SK-N-DZ (cell line): ENCODE measurements at places on chromosomes 7 and 10.

GRCh38 chr10:124743191-124744101 is 732 bp downstream of the FAM53B start:
- DNase-seq = peak; percentile 24

DNA sequence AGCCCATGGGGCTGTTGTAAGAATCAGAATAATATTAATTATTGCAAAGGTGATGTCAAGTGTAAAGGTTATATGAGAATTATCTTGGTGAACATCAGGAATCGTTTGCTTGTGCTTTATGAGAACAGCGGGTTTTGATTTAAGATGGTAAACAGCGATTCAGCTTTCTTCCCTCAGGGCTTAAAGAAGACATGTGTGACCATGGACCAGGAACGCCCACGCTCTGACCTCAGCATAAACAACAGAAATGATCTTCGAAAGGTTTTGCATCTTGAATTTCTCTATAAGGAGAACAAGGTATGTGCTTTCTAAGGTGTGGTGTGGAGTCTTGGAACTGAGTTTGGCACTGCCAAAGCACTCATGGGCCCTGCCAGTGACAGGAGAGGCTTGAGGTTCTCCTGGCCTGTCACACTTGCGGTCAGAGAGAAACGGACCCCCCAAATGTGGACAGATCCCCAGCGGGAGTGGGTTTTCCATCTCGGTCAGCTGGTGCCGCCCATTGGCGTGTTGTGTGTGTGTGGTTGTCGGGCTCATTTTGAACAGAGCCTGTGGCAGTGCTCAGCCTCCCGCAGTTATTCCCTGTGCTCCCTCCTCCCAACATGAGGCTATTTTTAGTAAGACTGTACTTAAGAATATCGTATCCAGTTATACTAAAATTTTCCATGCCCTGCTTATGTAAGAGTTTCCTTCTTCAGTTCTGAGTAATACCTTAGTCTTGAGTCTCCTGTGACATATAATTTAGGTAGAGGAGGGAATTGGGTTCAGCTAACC is 7.2 kb downstream of the MINDY4 start:
- no peak for DNase-seq

GRCh38 chr10:69004821-69005220 is 16.2 kb downstream of the KIFBP start:
- no peak for DNase-seq

GRCh38 chr10:100978121-100978900 is 9.0 kb downstream of the MRPL43 start:
- no peak for DNase-seq

- DNase-seq = no peak
These were observed 22.8 kb downstream of the SPOCK2 start for GRCh38 chr10:72065439-72066025.

- DNase-seq = no peak
These were observed 31.2 kb downstream of the PPP2R2D start for GRCh38 chr10:131931981-131932380.

DNA sequence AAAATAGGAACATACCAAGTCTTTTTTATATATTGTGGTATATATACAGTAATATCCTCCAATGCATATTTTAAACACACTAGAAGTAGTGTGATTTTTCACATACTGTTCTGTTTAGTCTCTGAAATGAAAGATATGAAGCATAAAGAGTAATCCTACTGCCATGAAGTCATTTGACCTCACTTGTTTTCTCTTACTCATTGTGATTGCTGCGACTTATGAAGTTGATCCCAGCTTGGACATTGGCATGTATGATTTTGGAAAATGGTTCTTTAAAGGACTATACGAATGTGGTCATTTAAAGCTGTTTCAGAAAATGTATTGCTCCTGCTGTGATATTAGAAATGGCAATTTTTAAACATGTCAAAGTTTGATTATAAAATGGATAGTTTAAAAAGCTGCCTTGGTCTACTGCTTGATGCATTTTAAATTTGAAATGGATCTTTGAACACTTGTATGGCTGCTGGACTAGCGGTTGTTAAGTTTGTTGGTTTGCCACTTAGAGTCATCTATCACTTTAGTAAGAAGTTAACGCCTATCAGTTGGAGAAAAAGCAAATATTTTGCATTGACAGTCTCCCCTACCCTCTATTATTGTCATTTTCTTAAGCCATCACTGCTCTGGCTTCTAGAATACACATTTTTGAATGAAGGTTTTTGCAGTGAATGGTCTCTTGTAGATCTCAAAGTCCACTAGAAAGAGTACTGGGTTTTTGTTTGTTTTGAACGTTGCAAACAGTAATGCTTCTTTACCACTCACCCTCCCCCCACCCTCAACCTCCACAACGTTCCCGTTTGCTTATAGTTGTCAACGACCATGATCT is 881 bp upstream of the PCGF5 start:
- DNase-seq = no peak

DNA sequence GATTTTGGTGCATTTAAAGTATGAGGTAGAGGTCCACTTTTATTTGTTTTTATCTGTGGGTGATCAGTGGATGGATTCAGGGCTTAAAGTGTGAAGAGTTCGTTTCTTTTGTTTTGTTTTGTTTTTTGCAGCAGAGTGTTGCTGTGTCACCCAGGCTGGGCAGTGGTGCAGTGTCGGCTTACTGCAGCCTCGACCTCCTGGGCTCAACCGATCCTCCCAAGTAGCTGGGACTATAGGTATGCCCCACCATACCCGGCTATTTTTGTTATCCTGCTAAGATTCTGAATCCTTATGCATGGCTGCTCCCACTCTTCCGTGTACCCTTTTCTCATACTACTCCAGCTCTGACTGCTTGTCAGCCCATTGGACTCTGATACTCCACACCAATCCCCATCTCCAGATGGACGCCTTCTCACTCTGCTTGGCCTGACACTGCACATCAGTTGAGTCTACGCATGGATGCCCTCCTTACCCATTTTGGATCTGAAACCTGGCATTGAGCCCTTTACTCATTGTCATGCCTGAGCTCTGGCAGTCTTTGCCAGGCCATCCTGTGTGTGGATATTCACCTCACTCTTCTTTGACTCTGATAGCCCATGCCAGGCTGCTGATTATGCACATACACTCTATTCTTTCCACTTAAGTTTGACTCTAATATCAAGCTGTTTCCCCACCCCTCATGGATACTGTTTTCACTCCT is 119.5 kb downstream of the CCSER2 start:
- DNase-seq = no peak

GRCh38 chr7:44384586-44385433 is 59.4 kb upstream of the CAMK2B start:
- DNase-seq = no peak

GRCh38 chr10:116912162-116912561 is 62.9 kb downstream of the ENO4 start:
- no peak for DNase-seq

- no peak for DNase-seq
These were observed 114.9 kb upstream of the PLXNA4 start for GRCh38 chr7:132691201-132691600.

GRCh38 chr10:111481866-111482265 is 405.0 kb downstream of the ADRA2A start:
- DNase-seq = peak; percentile 67

DNA sequence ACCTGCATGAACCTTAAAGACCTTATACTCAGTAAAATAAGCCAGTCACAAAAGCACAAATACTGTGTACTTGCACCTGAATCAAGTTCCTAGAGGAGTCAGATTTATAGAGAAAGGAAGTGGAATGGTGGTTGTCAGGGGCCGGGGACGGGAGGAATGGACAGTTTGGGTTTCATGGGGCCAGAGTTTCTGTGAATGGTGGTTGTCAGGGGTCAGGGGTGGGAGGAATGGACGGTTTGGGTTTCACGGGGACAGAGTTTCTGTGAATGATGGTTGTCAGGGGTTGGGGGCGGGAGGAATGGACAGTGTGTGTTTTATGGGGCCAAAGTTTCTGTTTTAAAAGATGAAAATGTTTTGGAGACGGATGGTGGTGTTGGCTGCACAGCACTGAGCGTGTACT is 260.0 kb upstream of the MKI67 start:
- no peak for DNase-seq

GRCh38 chr7:22296916-22297315 is 60.0 kb downstream of the RAPGEF5 start:
- no peak for DNase-seq

DNA sequence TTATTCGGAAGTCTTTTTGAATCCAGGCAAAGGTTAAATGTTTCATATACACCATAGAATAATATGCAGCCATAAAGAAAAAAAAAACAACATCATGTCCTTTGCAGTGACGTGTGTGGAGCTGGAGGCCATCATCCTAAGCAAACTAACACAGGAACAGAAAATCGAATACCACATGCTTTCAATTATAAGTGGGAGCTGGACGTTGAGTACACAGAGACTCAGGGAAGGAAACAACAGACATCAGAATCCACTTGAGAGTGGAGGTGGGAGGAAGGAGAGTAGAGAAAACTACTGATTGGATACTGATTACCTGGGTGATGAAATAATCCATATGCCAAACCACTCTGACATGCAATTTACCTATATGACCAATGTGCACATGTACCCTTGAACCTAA is 293.4 kb downstream of the KLF6 start:
- DNase-seq = no peak

DNA sequence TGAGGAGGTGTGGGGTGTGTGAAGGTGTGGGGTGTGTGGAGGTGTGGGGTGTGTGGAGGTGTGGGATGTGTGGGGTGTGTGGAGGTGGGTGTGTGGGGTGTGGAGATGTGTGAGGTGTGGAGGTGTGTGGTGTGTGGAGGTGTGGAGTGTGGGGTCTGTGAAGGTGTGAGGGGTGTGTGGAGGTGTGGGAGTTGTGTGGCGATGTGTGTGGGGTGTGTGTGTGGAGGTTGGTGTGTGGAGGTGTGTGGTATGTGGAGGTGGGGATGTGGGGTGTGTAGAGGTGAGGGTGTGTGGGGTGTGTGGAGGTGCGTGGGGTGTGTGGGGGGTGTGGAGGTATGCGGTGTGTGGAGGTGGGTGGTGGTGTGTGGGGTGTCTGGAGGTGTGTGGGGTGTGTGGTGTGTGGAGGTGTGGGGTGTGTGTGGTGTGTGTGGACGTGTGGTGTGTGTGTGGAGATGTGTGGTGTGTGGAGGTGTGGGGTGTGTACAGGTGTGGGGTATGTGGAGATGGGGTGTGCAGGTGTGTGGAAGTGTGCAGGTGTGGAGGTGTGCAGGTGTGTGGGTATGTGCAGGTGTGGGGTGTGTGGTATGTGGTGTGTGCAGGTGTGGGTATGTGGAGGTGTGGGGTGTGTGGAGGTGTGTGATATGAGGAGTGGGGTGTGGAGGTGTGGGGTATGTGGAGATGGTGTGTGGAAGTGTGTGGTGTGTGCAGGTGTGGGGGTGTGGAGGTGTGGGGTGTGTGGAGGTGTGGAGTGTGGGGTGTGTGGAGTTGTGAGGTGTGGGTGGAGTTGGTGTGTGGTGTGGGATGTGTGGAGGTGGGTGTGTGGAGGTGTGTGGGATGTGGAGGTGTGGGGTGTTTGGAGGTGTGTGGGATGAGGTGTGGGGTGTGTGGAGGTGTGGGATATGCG is 34.5 kb downstream of the SPDYE17 start:
- no peak for DNase-seq

GRCh38 chr7:73904219-73905137 is 43.5 kb downstream of the TMEM270 start:
- DNase-seq = no peak

GRCh38 chr7:22400150-22400814 is 43.3 kb upstream of the RAPGEF5 start:
- DNase-seq = peak; percentile 52

GRCh38 chr7:82053453-82054032 is 283.7 kb upstream of the HGF start:
- DNase-seq = no peak

- peak; percentile 37 for DNase-seq
These were observed 96.6 kb downstream of the MKLN1 start for GRCh38 chr7:131424219-131424822.

DNA sequence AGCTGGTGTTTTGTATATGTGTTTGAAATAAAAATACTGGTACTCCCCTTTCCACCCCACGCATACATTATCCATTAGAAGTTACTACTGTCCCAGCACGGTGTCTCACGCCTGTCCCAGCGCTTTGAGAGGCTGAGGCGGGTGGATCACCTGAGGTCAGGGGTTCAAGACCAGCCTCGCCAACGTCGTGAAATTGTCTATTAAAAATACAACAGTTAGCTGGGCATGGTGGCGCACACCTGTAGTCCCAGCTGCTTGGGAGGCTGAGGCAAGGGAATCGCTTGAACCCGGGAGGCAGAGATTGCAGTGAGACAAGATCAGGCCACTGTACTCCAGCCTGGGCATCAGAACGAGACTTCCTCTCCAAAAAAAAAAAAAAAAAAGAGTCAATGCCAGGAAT is 2.7 kb downstream of the HBP1 start:
- no peak for DNase-seq

- DNase-seq = no peak
These were observed 7.0 kb downstream of the CPA1 start for GRCh38 chr7:130387306-130387627.

DNA sequence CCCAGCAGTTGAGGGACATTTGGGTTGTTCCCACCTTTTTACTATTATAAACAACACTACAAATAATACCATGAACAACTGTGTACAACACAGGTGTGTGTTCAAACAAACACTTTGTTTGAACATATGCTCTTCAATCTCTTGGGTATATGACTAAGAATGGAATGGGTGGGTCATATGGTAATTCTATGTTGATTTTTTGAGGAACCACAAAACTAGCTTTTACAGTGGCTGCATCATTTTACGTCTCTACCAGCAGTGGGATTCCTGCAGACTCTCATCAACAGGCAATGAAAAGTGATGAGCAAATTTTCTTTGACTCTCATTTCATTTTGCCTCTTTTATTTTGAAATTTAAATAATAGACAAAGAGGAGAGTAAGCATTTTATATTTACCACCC is 116.9 kb upstream of the KLF14 start:
- no peak for DNase-seq

DNA sequence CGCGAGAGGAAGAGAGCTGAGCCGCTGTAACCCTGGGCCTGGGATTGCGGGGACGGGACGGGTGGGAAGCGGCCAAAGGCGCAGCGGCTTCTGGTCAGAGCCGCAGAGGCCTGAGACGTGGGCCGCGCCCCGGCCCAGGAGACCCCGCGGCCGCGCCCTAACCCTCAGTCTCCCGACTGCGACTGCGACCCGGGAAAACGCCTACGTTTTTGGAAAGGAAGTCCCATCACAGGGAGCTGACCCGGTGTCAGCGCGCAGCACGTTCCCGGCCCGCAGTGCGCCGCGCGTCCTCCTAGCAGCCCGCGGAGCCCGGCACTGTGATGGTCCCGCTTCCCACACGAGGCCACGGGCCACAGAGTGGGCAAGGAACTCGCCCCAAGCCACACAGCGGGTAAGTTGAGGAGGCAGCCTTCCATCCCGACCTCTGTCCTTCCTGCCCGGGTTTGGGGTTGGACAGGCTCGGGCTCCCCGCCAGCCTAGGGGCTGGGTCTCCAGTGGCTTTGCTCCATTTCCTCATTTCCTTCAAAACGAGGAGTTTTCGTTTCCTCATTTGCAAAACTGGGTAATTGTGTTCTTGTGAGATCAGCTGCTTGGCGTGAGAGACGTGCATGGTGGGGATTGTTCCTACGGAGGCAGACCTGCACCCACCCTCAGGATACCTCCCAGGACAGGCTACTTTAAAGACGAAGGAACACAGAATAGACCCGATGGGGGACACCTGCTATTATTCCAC is 1.2 kb downstream of the GPNMB start:
- DNase-seq = no peak

- no peak for DNase-seq
These were observed 75.0 kb upstream of the AFAP1L2 start for GRCh38 chr10:114479307-114479706.

- no peak for DNase-seq
These were observed 651 bp upstream of the SKAP2 start for GRCh38 chr7:26865094-26865388.

GRCh38 chr10:31677195-31678138 is 251.2 kb downstream of the ARHGAP12 start:
- peak; percentile 13 for DNase-seq
